PC-3 (cell line): ENCODE measurements at places on chromosomes 6 and 20. TPM values are rescaled to one million over a fixed set of nuclear protein-coding genes. Genes with fewer than 3 reads are reported as not detected.

GRCh38 chr6:159061805-159062563 lies 17.2 kb upstream of the TAGAP start:
- H3K36me3 ChIP-seq: no peaks in the 10 kb centered on the region
- H3K4me3 ChIP-seq: no peak overlapping the region
- no peak overlapping the region for H3K27ac ChIP-seq
- H3K27me3 ChIP-seq: peaks cover 95% of the 10 kb centered on the region

GRCh38 chr6:155383913-155384312 lies 69.6 kb upstream of the TFB1M start:
- H3K4me3 ChIP-seq: no peak overlapping the region
- no peaks in the 10 kb centered on the region for H3K27me3 ChIP-seq
- no peaks in the 10 kb centered on the region for H3K4me1 ChIP-seq
- H3K36me3 ChIP-seq: no peaks in the 10 kb centered on the region
- H3K27ac ChIP-seq: no peak overlapping the region
- DNase-seq: no peak

- no peak overlapping the region for H3K4me3 ChIP-seq
- no peaks in the 10 kb centered on the region for H3K27me3 ChIP-seq
- peaks cover 15% of the 10 kb centered on the region for H3K4me1 ChIP-seq
- peaks cover 69% of the 10 kb centered on the region for H3K36me3 ChIP-seq
- peak; percentile 76 for DNase-seq
Observed at GRCh38 chr6:52263709-52264540, 19.6 kb upstream of the IL17F start.

DNA sequence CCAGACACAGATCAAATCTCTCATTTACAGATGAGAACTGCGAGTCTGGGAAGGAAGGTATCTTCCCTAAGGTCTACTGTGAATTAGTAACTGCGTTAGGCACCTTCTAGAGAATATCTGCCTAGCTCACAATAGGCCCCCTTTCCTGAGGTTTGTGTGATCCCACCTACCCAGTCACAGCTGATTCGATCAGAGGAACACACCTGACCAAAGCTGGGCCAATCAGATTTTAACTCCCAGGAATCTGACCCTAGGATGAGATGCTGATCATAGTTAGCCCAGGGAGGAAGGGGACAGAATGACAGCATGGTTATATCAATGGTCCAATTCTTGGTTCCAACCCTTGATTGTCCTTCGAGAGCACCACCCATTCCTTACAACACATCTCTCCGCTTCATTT lies 7.4 kb upstream of the CCDC167 start:
- H3K4me3 ChIP-seq: no peak overlapping the region
- DNase-seq: no peak
- no peaks in the 10 kb centered on the region for H3K36me3 ChIP-seq
- H3K4me1 ChIP-seq: no peaks in the 10 kb centered on the region
- H3K27ac ChIP-seq: no peak overlapping the region
- no peaks in the 10 kb centered on the region for H3K27me3 ChIP-seq

Gene RAET1E
- total RNA-seq: 0.40 and 1.7 TPM in 2 replicates

DNA sequence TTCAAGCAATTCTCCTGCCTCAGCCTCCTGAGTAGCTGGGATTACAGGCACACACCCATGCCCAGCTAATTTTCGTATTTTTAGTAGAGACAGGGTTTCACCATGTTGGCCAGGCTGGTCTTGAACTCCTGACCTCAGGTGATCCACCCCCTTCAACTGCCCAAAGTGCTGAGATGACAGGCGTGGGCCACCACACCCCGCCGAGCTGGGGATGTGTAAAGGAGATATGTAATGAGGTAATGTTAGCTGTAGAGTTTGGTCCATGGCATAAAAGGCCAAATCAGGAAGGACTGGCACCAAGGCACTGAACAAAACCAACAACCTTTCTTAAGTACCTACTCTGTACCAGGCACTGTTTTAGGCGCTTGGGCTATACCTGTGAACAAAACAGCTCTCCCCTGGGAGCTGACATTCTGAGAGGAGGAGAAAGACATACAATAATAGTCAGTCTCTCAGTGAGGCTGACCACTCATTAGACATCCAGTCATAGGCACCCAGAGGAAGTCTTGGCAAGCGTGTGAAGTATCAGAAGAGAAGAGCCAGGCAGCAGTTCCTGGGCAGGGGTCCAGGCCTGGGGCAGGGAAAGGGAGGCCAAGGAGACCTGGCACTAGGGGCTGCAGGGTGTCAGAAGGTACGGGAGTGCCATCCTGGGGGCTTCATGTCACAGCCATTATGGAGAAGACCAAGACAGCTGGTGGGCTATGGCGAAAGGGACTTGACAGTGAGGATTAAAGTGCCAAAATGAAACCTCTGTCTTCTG lies 164.8 kb upstream of the DTNBP1 start:
- no peak for DNase-seq
- no peak overlapping the region for H3K27ac ChIP-seq
- H3K4me3 ChIP-seq: no peak overlapping the region
- H3K36me3 ChIP-seq: no peaks in the 10 kb centered on the region
- H3K4me1 ChIP-seq: no peaks in the 10 kb centered on the region
- H3K27me3 ChIP-seq: peaks cover 33% of the 10 kb centered on the region

GRCh38 chr6:35368038-35368887 lies 25.9 kb downstream of the PPARD start:
- peak overlapping the region; percentile 92 for H3K27ac ChIP-seq
- no peak overlapping the region for H3K4me3 ChIP-seq
- H3K27me3 ChIP-seq: no peaks in the 10 kb centered on the region
- peaks cover 42% of the 10 kb centered on the region for H3K4me1 ChIP-seq
- peaks cover 15% of the 10 kb centered on the region; the same call in 1 of the 2 replicates for H3K36me3 ChIP-seq

DNA sequence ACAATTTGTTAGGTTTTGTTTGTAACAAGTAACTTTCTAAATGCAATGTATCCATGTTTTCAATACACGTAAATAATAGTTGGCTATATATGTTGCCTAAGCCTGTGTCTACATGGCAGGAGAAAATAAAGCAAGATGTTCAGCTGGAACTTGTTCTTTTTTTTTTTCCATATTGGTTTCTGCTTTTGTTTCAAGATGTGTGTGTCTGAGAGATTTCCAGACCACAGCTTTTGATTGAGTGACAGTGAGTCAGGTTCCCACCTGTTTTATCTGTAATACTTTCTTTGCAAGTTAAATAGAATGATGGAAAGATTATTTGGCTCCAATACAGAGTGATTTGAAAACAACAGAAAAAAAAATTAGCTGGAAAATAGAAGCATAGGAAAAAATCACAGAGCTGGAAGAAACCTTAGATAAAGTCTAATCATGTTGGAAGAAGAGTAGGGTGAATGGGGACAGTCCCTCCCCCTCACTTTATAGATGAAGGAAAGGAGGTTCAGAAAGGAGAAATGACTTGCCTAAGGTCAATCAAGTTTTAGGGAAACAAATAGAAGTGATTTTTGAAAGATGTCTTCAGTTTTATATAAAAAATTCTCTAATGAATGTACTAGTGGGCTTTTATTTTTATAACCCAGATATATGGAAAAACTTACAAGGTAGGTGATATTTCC lies 150.9 kb upstream of the STMND1 start:
- no peaks in the 10 kb centered on the region for H3K27me3 ChIP-seq
- H3K4me1 ChIP-seq: peaks cover 22% of the 10 kb centered on the region
- no peak overlapping the region for H3K4me3 ChIP-seq
- no peak overlapping the region for H3K27ac ChIP-seq
- no peaks in the 10 kb centered on the region for H3K36me3 ChIP-seq

DNA sequence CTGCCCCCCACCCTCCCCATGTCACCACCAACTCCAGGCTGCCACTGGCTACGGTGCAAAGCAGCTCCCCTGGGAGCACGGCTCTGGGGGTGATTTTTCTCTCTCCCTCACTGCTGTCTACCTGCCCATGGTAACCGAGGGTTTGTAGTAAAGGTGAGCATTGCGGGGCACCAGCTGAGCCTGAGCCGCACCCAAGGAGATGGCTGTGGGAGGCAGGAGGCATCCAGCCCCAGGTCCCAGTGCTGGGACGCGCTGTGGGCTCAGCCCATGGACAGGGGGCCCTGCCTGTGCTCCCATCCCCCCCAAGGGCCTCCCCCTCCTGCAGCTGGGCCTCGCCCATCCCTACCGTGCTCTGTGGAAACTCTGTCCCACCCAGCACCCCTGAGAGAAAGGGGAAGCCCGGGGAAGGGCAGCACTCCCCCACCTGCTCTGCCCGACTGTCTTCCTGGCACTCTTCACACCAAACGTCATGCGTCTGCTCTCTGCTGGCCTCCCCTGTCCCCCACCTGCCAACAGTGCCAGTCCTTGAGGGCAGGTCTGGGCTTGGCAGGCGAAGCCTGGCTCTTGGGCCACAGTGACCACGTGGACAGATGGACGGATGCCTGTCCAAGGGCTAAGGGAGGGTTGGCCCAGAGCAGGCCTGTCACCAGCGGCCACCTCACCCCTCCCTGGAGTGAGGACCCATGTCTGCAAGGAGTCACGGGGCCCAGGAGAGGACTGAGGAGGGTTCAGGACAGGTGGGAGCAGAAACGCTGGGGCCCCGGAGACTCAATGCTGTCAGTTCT lies 3.8 kb upstream of the CHRNA4 start:
- DNase-seq: no peak
- no peaks in the 10 kb centered on the region for H3K36me3 ChIP-seq
- H3K27me3 ChIP-seq: 0 out of 2 replicates have a peak, but pooled peaks cover 4% of the 10 kb centered on the region
- H3K4me1 ChIP-seq: no peaks in the 10 kb centered on the region
- H3K4me3 ChIP-seq: no peak overlapping the region

Gene MEI4
- total RNA-seq: not detected in 2 replicates

DNA sequence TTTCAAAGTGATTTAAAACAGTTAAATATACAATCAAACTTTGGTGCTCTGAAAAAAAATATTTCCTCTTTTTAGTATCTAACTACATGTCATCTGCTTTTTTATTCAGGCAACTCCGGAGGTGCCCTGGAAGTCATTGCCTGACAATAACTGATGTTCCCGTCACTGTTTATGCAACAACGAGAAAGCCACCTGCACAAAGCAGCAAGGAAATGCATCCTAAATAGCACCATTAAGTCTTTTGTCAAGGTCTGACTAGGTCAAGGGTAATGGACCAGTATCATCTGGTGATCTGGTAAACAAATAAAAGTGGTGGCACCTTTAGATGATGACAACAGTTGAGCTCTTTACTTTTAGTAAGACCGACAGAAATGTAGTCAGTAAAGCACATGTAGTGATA lies 13.2 kb downstream of the FAM229B start:
- H3K27me3 ChIP-seq: no peaks in the 10 kb centered on the region
- no peak overlapping the region for H3K4me3 ChIP-seq
- no peak for DNase-seq

DNA sequence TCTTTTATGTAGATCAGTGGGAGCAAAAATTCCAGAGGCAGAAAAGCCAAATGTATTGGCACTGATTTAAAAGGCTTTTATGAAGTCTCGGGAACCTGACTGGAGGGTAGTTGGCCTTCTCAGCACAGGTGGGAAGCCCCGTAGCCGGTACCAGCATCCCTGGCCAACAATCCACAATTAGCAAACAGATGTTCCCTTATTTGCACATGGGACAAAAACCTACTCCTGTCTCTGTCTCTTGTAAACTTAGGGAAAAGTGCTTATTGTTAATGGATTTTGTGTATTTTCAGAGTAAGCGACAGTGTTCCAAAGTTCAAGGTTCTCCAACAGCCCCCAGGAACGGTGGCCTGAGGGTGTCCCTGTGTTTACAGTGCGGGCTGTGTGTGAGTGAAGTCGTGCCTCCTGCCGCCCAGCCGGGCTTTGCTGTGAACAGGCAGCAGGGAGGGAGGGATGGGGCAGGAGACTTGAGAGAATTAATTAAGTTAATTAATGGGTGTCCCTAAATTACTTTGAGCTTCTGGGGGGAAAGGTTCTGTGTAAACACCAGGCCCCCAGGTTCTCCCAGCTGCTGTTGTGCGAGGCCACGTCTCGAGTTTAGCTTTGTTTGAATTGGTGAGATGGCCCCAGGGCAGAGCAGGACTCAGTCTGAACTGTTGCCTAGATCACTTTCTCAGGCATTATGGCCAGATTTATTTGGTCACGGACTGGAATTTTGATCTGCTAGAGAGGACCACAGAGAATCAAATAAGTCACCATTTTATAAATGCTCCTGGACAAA lies 3.9 kb downstream of the SYNJ2 start:
- no peaks in the 10 kb centered on the region for H3K36me3 ChIP-seq
- H3K4me3 ChIP-seq: peak overlapping the region; percentile 55
- H3K27me3 ChIP-seq: no peaks in the 10 kb centered on the region
- H3K4me1 ChIP-seq: peaks cover 56% of the 10 kb centered on the region

DNA sequence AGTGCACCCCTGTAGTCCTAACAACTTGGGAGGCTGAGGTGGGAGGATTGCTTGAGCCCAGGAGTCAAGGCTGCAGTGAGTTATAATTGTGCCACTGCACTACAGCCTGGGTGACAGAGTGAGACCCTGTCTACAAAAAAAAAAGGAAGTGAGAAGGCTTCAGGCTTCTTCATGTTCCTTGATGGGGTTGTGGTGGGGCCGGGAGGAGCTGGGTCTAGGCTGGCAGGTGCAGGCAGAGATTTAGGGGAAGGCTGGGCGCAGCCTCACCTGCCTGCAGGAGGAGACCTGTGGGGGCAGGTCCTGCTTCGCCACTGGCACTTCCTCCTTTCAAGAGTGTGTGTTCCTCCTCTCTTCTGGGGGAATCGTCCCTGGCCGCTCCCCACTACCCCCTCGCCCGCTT lies 63.9 kb downstream of the CHMP4B start:
- no peak overlapping the region for H3K27ac ChIP-seq
- H3K27me3 ChIP-seq: no peaks in the 10 kb centered on the region
- DNase-seq: no peak
- no peaks in the 10 kb centered on the region for H3K4me1 ChIP-seq
- H3K36me3 ChIP-seq: no peaks in the 10 kb centered on the region
- no peak overlapping the region for H3K4me3 ChIP-seq

DNA sequence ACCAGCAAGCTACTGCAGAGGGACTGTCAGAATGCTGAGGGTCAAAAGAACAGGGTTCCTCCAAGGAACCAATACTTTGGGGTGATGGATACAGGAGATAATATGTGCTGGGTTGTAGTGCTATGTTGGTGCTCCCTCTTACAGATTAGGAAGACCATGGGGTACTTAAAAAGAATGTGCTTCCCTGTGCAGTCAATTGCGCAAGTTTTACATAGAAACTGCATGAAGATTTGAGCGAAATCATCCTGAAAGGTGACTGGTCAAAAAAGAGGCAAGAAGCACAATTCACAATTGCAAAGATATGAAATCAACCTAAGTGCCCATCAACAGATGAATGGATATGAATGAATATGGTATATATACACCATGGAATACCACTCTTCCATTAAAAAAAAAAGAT lies 33.9 kb downstream of the GABRR1 start:
- H3K27me3 ChIP-seq: peaks cover 12% of the 10 kb centered on the region
- no peaks in the 10 kb centered on the region for H3K36me3 ChIP-seq
- no peak for DNase-seq
- H3K4me3 ChIP-seq: no peak overlapping the region

DNA sequence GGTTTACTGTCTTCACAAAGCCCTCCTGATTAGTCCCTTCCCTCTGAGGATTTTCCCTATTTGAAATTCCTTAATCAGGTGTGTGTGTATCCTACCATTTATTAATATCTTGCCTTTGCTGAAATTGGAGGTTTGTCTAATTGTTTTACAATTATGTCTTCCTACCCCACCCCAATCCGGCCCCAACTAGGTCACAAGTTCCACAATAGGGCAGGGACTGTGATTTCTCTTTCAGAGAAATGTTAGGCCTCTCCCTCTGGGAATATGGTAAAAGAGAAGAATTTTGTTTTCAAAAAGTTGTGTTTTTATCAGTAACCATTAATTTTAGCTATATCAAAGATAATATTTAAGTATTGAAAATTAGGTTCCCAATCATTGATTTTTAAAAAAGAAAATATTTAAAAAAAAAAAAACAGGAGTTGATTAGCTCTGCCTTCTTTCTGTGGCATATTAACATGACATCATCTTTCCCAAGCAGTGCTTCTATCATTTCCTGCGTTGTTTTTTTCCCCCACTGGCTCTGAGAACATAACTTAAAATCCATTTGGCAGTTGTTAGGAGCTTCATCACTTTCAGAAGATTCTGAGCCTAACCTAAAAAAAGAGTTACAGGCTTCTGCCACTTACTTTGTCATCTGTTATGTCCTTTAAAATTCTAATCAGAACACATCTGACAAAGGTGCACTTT lies 36.1 kb downstream of the BLOC1S5 start:
- no peak overlapping the region for H3K27ac ChIP-seq
- H3K27me3 ChIP-seq: no peaks in the 10 kb centered on the region
- no peak for DNase-seq
